ENCODE measurements at places on chromosomes 2 and 18.
A peak's percentile ranks its signal among the peaks of the same experiment; 100 is the strongest.

DNA sequence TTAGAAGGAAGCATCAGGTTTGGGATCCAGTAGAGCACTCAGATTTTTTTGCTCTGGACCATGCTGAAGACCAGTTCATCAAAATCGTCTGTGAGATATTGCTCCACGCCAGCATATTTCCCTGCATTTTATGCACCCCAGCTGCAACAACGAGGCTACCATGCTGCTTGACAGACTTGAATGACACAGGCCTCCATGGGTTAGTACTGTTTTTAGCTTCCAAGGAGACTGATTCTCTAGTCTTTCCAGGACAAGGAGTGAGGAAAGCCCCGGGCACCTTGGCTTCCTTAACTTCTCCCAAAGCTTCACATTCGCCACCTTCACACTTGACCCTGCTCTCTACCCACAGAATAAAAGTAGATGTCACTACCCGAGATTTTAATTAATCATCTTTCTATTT lies 17.5 kb downstream of the BOD1L2 start:
- DNase-seq: no peak

- peak; percentile 58 for DNase-seq
Measured at GRCh38 chr2:33130054-33130447, 183.3 kb downstream of the LTBP1 start.

- no peak for DNase-seq
Measured at GRCh38 chr2:203704430-203704829, 2.0 kb upstream of the CD28 start.

GRCh38 chr18:12068950-12069320 lies 24.7 kb upstream of the ANKRD62 start:
- no peak for DNase-seq

DNA sequence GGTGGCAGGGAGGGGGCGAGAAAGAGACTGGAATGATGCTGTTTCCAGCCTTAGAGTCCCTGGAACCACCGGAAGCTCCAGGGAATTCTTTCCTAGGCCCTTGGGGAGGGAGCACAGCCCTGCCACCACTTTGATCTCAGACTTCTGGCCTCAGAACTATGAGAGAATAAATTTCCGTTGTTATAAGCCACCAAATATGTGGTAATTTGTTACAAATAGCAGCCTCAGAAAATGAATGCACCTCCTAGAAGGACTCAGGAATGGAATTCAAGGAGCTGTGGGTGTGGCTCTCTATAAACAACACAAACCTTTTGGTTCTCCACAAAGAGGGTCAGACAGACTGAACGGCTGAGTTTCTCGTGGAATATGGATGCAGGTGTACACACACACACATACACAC lies 144.5 kb downstream of the ACKR3 start:
- no peak for DNase-seq

GRCh38 chr2:173580956-173581355 lies 226.3 kb downstream of the CDCA7 start:
- no peak for DNase-seq

All from iris pigment epithelial cell (primary cell).